ENCODE measurements at places on chromosomes 2 and 18.

GRCh38 chr2:60839126-60839813 is 42.1 kb upstream of the REL start:
- DNase-seq: no peak

- DNase-seq: no peak
Observed at GRCh38 chr2:24359129-24360049, 947 bp downstream of the ITSN2 start.

- peak; percentile 98 for DNase-seq
Observed at GRCh38 chr2:226079671-226080181, 680.2 kb downstream of the NYAP2 start.

DNA sequence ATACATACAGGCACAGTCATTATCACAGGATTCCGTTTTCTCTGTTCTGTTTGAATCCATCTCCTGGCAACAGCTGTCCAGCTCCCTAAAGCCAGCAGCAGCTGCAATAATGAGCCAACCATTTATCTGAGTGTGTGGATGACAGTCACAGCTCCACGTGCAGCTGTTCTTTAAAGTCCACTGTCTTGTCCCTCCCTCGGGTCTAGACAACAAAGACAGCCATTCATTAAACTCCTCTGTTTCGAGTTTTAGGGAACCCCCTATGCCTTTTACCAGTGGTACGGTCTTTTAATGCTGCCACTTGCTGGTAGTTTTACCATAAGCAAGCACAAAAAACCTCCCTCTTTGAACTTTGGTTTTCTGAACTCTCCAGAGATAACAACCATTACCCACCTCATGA is 16.0 kb upstream of the MSGN1 start:
- no peak for DNase-seq

GRCh38 chr2:170812710-170813600 is 3.7 kb upstream of the GAD1 start:
- peak; percentile 85 for DNase-seq

DNA sequence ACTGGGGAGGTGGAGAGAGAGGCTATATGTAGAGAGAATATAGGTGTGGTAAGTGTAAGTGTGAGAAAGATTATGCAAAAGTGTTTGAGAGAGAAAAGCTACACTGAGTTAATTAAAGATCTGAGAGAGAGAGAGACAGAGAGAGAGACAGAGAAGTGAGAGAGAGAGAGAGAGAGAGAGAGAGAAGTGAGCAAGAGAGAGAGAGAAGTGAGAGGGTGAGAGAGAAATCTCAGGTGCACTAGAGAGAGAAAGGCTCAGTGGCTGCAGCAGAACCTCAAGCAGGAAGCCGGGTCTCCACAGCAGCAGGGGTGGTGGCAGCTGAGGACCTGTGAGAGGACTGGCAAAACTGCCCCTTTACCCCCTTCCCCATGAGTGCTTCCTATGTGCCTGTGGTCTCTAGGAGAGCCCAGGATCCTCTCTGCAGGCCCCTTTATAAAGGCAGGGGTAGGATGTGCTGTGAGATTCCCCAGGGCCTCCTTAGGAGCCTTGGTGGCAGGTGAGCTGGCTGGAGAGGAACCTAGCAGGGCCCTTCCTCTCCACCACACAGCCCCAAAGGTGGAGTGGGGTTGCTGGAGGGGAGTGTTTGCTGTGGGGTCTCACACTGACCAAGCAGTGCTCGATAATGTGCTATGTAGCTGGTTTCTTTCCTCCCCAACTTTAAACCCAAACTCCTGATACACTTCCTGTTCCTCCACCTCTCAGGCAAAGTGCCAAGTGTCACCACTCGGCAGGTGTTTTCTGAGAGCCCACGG is 52.6 kb downstream of the SLC4A5 start:
- DNase-seq: no peak

DNA sequence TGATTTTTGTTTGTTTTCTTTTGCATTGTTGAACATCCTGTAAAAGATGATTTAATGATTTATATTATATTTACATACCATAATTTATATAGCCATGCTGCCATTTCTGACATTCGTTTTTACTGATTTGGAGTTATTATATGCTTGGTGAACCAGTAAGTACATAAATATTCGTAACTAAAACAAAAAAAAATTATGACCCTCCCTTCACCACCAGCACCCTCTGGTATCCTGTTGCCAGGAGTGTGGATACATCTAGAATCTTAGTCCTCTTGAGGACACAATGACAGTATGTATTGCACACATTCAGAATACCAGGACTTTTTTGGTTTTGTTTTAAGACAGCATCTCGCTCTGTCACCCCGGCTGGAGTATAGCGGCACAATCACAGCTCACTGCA is 43.9 kb upstream of the B3GNT7 start:
- DNase-seq: no peak

Data from fibroblast of skin of right quadriceps (primary cell).